A549 treated with GW870086 at 1 μM for 4 hours (cell line): ENCODE measurements at places on chromosomes 11 and 22. TPM values are rescaled to one million over a fixed set of nuclear protein-coding genes. Genes with fewer than 3 reads are reported as not detected.

IRAG1 gene
- 0.05 to 0.15 TPM (median 0.11 TPM) in 4 of 5 replicates, not detected in the other for total RNA-seq

ASPHD2 gene
- total RNA-seq, result 1.1 to 1.2 TPM (median 1.1 TPM) in 5 replicates

KCNK7 gene
- 0.29 to 0.82 TPM (median 0.41 TPM) in 5 replicates for total RNA-seq

OR51B2 gene
- not detected in 5 replicates for total RNA-seq

MCHR1 gene
- total RNA-seq, result not detected in 5 replicates

SULT4A1 gene
- total RNA-seq, result not detected in 5 replicates

DNAJB7 gene
- total RNA-seq, result not detected in 5 replicates

AQP11 gene
- total RNA-seq, result 1.2 to 2.2 TPM (median 1.9 TPM) in 5 replicates

MAPK8IP2 gene
- total RNA-seq, result 2.9 to 3.9 TPM (median 3.7 TPM) in 5 replicates

TMEM9B gene
- total RNA-seq, result 34.0 to 39.7 TPM (median 38.1 TPM) in 5 replicates

TESMIN gene
- 4.3 to 6.8 TPM (median 5.7 TPM) in 5 replicates for total RNA-seq

TRIM22 gene
- total RNA-seq, result 0.58 to 2.2 TPM (median 0.89 TPM) in 5 replicates

SGSM1 gene
- 0.15 to 0.96 TPM (median 0.53 TPM) in 5 replicates for total RNA-seq

CHRM4 gene
- total RNA-seq, result 0.30 to 0.66 TPM (median 0.50 TPM) in 5 replicates

OR51B4 gene
- not detected in 5 replicates for total RNA-seq

UBQLN3 gene
- total RNA-seq, result not detected in 5 replicates

OR52K2 gene
- total RNA-seq, result not detected in 5 replicates

KRTAP5-1 gene
- not detected in 5 replicates for total RNA-seq

HPX gene
- 0.28 to 0.91 TPM (median 0.57 TPM) in 5 replicates for total RNA-seq

MYBPC3 gene
- 0.02 to 0.10 TPM (median 0.06 TPM) in 5 replicates for total RNA-seq

ZW10 gene
- total RNA-seq, result 10.9 to 14.1 TPM (median 13.1 TPM) in 5 replicates

LYVE1 gene
- total RNA-seq, result 0.27 to 0.84 TPM (median 0.51 TPM) in 5 replicates

ABCG4 gene
- total RNA-seq, result 0.24 to 0.37 TPM (median 0.30 TPM) in 5 replicates

PAMR1 gene
- not detected in 5 replicates for total RNA-seq

CHRDL2 gene
- 2.9 to 4.8 TPM (median 4.2 TPM) in 5 replicates for total RNA-seq

MAPK1 gene
- total RNA-seq, result 40.8 to 81.2 TPM (median 66.8 TPM) in 5 replicates

ST14 gene
- total RNA-seq, result 0.09 to 0.30 TPM (median 0.14 TPM) in 5 replicates

GLYATL2 gene
- total RNA-seq, result not detected in 5 replicates

MUC2 gene
- 0.07 to 0.24 TPM (median 0.11 TPM) in 5 replicates for total RNA-seq

ANO9 gene
- 0.72 to 1.2 TPM (median 0.88 TPM) in 5 replicates for total RNA-seq

FGF4 gene
- not detected in 5 replicates for total RNA-seq

KCTD14 gene
- total RNA-seq, result 1.7 to 2.1 TPM (median 2.0 TPM) in 5 replicates

PRRG4 gene
- 1.5 to 2.4 TPM (median 2.0 TPM) in 5 replicates for total RNA-seq

SLC37A2 gene
- total RNA-seq, result 0.05 to 0.16 TPM (median 0.10 TPM) in 4 of 5 replicates, not detected in the other

AGBL2 gene
- 0.86 to 2.0 TPM (median 1.00 TPM) in 5 replicates for total RNA-seq

YWHAH gene
- 124 to 146 TPM (median 142 TPM) in 5 replicates for total RNA-seq

VWCE gene
- 0.61 to 0.90 TPM (median 0.68 TPM) in 5 replicates for total RNA-seq

ANKK1 gene
- not detected in 5 replicates for total RNA-seq

CDCA5 gene
- total RNA-seq, result 56.3 to 73.2 TPM (median 69.6 TPM) in 5 replicates

ARL2 gene
- 157 to 200 TPM (median 182 TPM) in 5 replicates for total RNA-seq

OR52D1 gene
- not detected in 5 replicates for total RNA-seq

CHST1 gene
- total RNA-seq, result 1.6 to 3.0 TPM (median 2.5 TPM) in 5 replicates

SPA17 gene
- total RNA-seq, result 17.7 to 30.1 TPM (median 20.1 TPM) in 5 replicates

CCDC83 gene
- total RNA-seq, result not detected in 5 replicates

RAG1 gene
- 0.18 to 0.53 TPM (median 0.37 TPM) in 5 replicates for total RNA-seq

DRICH1 gene
- total RNA-seq, result 0.16 to 0.36 TPM (median 0.21 TPM) in 4 of 5 replicates, not detected in the other

SLC17A6 gene
- total RNA-seq, result not detected in 5 replicates

TMPRSS6 gene
- 0.03 TPM in 2 of 5 replicates, not detected in the others for total RNA-seq

NPTXR gene
- 9.1 to 11.4 TPM (median 10.1 TPM) in 5 replicates for total RNA-seq

SCGB1A1 gene
- 0.40 TPM in 1 of 5 replicates, not detected in the others for total RNA-seq

GRAP2 gene
- total RNA-seq, result not detected in 5 replicates

KRTAP5-2 gene
- not detected in 5 replicates for total RNA-seq

RIMBP3C gene
- 0.11 to 0.37 TPM (median 0.24 TPM) in 5 replicates for total RNA-seq

TIMP3 gene
- total RNA-seq, result 1.1 to 1.9 TPM (median 1.2 TPM) in 5 replicates

RNF215 gene
- 14.5 to 24.8 TPM (median 20.4 TPM) in 5 replicates for total RNA-seq

MYOD1 gene
- not detected in 5 replicates for total RNA-seq

C11orf52 gene
- total RNA-seq, result not detected in 5 replicates
